ENCODE measurements at places on chromosomes 6 and 20.

GRCh38 chr6:15090145-15090579, 155.7 kb upstream of the JARID2 start:
- no peak for DNase-seq

DNA sequence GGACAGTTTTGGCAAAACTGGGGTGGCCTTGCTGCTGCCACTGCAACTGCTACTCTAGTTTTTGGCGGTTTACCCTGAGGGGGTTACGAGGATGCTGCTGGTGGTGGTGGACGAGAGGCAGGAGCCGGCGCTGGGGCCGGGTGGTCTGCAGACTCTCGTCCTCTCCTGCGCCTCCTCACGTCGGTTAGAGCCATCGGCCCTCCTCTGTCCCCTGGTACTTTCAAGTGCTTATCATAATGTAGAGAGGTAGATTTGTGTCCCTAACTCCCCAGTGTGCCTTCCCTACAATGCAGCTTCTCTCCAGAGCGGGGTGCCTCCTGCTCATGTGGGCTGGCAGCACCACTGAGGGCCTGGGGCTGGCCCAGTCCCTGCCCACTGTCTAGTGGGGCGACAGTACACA, 25.9 kb downstream of the PNLDC1 start:
- DNase-seq, result no peak

DNA sequence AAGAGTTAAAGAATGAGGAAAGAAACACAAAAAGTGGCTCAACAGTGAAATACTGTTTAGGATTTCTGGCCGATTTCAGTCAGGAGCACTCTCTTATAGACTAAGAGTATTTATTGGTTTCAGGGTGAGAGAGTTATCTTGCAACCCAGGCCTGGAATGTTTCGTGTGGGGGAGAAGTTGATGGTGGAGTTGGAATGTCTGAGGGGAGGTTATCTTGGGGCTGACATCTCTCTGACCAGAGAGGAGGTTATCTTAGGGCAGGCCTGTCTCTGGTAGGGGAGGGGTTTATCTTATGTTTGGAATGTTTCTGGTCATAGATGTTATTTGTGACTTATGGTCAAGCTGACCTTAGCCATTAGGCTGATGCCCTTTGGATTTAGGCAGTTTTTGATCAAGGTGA, 80.3 kb downstream of the HTR1B start:
- DNase-seq, result no peak

- DNase-seq, result no peak
These were observed 62.0 kb downstream of the SYNE1 start for GRCh38 chr6:152575161-152575560.

DNA sequence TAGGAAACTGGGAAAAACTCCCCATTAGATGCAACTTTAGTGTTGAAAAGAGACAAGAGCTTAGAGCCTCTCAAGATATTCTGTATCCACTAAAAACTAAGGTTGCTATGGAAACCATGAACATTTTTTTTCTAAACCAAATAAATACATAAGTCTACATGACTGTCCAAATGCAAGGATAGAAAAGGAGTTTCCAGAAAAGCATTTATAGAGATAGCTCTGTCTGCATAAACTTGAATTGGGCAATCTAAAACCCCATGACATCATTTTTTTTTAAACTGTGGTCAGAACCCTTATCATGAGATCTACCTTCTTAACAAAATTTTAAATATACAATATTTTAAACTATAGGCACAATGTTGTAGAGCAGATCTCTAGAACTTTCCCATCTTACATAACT, 36.4 kb upstream of the FAM83B start:
- peak; percentile 56 for DNase-seq

DNA sequence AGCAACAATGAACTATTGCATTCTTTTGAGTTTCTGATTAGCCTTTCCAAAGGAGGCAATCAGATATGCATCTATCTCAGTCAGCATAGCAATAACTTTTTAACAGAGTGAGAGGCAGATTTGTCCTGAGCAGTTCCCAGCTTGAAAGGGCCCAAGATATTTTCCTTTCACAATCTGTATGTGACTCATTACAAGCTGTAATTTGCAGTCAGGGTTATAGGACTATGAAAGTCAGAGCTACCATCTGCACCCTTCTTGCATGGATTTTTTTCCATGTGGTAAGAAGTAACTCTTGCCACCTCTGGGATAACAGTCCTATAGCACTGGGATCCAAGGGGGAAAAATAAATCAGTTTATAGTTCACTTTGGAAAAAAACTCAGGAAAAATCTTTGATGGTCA, 318.2 kb upstream of the RGS17 start:
- DNase-seq, result no peak
